Trophoblast cell (in vitro differentiated cells and primary cell): ENCODE measurements at places on chromosomes 7 and 10.

DNA sequence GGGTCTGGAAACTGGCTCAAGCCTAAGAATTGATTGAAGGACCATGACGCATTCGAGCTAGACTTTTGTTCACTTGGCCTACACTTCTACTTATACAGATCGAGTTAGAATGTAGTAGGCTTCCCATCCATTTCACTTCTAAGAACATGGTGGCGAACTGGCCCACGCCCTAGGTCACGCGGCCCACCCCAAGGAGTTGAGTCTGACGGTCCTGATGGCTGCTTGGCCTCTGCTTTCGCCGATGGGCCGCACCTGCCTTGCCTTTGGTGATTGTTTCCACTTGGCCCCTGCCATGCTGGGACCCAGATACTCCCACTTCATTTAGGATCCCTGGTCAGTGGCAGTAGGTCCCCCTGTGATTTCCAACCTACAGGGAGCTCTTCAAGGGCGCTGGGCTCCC lies 153.6 kb downstream of the PRKAG2 start:
- DNase-seq, result no peak

DNA sequence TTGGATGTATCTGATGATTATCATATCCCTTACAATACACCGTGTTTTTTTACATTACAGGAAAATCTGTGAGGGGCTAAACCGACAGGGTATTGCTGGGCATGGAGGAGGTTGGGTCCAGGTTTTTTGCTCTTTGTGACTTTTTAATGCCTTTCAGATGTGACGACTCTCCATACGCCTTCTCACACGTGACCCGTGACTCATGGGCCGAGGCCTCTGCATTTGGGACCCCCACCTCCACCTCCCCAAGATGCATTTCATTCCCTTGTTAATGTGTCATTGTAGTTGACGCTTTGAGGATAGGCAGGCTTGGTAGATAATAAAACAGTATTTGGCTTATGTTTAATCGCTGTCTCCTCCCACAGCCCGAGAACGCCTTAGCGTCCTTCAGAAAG lies 95.3 kb downstream of the CUX1 start:
- no peak for DNase-seq

- no peak for DNase-seq
Measured at GRCh38 chr10:70228491-70228890, 4.7 kb downstream of the PPA1 start.

- DNase-seq, result no peak
Measured at GRCh38 chr7:147639037-147639436, 951.5 kb upstream of the C7orf33 start.

DNA sequence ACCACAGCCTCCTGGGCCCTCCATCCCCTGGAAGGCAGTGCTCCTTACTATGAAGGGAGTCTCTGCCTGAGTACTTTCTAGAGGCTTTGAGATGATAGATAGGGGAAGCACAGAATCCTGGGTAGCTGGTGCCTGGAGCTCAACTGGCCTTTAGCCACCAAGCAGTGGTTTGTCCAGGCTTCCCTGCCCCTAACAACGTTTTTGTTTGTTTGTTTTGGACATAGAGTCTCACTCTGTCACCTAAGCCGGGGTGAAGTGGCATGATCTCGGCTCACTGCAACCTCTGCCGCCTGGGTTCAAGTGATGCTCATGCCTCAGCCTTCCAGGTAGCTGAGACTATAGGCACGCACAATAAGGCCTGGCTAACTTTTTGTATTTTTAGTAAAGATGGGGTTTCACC lies 289.4 kb downstream of the PLXNA4 start:
- no peak for DNase-seq

DNA sequence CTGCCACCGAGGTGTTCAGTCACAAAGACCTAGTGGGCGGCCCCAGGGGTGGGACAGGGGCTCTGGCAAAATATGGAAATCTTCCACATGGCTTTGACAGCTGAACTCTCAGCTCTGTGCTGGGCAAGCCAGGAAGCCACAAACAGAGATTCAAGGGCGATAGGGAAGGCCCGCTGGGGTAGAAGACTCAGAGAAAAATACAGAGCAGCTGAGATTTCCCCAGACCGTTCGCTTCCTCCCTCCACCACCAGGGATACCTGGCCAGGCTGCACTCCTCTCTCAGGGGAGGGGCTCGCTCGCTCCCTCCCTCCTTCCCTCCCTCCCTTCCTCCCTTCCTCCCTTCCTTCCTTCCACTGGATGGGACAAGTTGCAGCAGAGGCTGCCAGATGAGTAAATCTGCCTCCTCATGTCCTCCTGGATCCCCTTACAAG lies 260.5 kb downstream of the PRPF18 start:
- no peak for DNase-seq

GRCh38 chr10:33803248-33803647 lies 468.8 kb upstream of the NRP1 start:
- DNase-seq, result peak; percentile 50

GRCh38 chr10:132833421-132834111 lies 47.6 kb upstream of the NKX6-2 start:
- no peak for DNase-seq

DNA sequence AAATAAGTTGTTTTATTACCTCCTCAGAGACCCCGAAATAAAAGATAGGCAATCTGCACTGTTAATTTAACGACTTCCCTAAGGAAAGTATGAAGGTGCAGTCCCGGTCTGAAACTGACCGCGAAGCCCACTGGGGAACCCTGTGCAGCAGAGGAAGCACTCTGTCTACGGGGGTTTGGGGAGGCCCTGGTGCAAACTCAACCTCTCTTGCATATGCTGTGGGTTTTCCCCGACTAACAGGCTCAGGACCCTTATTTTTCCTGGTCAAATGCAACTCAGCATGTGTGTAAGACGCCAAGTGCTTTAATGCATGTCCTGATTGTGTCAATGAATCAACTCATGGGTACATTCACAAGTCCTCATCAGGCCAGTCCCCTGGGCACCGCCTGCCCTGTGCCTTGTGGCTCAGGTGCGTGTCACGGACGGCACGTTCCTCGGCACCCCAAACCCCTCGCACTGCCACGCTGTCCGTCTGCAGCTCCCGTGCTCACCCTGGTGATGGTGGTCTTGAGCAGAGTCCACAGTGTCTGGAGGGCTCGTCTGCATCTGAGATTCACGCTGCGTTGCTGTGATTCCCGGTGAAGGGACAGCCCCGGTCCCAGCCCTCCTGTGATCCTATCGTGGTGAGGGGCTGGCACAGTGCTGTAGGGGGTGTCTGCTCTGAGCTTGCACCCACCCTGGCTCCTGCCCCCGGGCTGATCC lies 33.8 kb downstream of the JAKMIP3 start:
- no peak for DNase-seq

DNA sequence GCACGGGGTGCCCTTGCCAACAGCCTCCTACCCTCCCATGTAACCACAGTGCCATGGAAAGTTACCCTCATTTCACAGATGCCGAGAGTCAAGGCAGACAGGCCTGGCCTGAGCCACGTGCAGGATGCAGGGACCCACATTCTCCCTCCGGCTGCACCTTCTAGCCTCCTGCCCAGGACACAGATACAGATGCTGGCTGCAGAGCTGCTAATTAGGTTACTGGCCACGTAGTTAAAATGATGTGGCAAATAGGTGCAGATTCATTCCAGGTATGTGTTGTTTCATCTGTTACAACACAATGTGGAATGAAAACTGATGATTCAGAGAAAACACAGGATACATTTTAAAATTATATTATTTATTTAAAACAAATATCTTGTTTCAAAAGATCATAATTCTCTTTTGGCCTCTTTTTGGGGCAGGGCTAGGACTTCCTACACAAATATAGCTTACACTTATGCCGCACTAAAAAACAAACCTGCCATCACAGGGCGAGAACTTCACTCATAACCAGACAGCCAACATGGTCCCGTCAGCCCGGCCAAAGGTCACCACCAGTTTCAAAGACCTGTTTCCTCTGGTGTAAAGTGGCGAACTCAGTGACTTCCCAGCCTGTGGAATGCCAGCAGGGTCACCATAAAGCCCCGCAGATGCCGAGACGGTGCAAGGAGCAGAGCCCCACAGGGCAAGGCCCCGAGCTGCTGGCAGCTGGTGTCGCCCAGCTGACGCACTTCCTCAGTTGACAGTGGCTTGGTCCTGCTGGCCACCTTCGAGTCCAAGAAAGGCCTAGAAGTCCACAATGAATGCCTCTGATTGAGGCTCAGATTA lies 83.5 kb downstream of the TNS3 start:
- DNase-seq, result peak; percentile 96

DNA sequence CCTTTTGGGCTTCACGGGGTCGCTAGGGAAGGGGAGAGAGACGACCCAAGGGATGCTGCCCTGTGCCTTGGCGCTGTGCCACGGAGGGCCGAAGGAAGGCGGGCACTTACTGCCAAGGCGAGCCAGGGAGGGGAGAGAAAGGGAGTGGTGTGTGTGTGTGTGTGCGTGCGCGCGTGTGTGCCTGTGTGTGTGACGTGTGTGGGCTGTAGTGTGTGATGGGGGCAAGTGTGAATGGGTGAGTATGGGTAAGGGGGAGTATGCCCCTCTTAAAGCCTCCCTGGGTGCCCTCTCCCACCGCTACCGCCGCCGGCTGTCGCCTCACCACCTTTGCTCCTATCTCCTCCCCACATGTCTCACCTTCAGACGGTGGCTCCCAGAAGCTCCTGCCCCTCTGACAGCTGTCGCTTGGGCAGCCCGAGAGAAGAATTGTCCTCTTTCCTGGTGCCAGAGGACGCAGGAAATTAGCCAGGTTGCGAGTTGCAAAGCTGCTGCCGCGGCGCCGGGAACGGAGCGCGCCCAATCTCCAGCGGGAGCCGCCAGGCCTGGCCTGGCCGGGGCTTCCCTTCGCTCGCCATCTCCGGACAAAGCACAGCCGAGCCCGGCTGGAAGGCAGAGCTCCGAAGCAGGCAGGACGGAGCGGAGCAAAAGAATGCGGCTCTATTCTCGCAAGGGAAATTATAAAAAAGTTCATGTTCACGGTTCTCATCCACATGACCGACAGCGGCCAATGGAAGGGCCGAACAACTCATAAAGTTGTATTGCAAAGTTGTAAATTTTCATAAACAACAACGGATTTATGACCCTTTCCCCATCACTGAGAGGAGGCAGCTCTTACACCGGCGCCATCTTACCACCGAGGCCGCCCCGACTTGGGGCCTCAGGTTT lies at the start of gene HOXA3:
Gene HOXA3 (minus strand): TSS at position 653 of the 885 bp plus-strand sequence. CDS start 41,943 bp downstream, outside the sequence.
- DNase-seq, result peak; percentile 27

DNA sequence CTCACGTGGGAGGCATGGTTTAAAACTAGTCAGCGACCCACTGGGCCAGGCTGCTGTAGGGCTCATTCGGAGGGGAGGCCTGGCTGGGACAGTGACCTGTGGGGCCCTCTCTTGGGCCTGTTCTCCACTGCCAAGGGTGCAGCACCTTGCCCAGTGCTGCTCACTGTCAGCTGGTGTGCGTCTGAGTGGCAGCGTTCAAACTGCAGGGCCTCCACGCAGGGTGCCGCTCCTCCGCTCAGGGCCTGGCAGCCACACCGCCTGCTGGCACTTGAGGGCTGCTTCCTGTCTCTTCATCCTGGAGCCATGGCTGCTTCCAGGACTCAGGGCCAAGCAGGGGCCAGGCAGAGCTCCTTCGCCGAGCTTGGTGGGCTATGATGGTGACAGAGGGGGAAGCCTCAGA lies 18.3 kb downstream of the ADAMTS14 start:
- no peak for DNase-seq

DNA sequence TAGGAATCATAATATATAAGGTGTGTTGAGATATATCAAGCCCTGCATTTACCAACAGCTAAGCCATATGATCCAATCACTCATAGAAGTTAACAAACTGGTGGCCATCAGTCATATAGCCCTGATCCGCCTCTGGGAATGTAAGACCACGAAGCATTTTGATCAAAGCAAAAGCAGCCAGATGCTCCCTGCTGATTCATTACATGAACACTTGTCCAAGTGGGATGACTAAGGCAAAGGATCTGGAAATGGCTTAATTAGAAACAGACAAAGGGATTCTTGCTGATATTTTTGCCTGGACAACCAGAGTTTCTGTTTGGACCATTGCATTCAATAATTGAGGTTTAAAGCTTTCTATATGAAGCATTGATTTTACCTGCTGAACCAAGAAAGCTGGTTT lies 535.5 kb downstream of the GPAM start:
- DNase-seq, result no peak

- DNase-seq, result no peak
Measured at GRCh38 chr7:110179037-110179436, 911.9 kb upstream of the LRRN3 start.

DNA sequence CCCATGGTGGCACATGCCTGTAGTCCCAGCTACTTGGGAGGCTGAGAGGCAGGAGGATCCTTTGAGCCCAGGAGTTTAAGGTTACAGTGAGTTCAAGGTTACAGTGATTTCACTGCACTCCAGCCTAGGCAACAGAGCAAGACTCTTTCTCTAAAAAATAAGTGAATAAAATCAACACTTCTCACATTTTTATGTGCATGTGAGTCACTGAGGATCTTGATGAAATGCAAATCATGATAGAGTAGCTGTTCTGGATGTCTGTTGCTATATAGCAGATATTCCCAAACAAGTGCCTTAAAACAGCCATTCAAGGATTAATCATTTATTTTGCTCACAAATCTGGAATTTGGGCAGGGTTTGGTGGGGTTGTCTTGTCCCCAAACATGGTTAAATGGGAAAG lies 62.3 kb upstream of the ARHGAP12 start:
- no peak for DNase-seq

DNA sequence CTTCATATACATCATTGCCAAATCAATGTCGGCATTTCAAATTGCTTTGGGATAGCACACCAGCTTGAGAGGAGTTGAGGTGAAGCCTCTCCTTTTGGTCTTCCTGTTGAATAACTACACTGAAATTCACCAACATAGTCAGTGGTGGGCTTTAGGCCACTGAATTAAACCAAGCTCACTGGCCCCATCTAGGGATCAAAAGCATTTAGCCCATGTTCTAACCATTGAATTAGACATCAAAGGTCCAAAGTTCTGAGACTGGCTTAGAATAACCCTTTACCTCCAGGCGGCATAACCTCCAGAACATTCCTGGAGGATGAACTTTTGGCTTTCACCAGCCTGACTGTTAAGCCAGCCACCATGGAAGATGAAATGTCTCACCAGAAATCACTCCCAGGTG lies 54.6 kb downstream of the BPGM start:
- DNase-seq, result peak; percentile 43

DNA sequence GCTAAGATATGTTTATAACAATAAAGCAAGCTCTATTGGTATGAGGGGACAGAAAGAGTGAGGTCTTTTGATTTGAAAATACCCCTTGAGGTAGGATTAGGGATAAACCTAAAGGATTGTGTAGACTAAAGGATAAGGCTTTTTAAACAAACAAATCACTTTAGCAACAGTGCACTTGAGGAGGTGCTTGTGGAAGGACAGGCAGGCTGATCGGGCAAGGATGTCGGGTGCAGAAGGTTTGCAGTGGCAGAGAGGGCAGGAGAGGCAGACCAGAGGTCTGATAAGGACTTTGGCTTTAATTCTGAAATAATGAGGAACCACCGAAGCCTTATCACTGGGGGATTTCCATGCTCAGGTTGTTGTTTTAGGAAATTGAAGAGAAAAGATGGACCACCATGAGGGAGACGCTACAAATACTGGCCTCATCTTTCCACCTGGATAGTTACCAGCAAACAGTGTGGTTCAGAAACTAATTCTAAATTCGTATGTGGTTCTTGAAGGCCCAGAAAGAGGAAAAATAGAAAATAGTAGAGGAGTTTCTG lies 119.5 kb upstream of the KLF6 start:
- DNase-seq, result no peak
